NCI-H774 (cell line): ENCODE measurements at places on chromosomes 11 and 22.

DNA sequence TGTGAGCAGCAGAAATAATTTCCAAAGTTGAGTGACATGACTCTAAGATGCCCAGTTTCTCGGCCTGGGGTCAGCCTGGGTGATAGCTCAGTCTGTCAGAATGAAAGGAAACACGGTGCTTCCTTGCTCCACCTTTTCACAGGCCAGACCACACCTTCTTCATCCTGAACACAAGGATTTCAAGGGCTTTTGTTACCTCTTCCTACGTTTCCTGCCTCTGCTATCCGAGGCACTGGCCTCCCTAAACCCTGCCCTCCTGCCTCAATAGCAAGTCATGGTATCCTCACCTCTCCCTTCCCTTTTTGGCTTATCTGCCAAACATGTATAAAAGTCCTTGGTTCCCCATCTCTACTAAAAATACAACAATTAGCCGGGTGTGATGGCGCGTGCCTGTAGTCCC is 1.7 kb upstream of the OR51E1 start:
- no peak for DNase-seq

DNA sequence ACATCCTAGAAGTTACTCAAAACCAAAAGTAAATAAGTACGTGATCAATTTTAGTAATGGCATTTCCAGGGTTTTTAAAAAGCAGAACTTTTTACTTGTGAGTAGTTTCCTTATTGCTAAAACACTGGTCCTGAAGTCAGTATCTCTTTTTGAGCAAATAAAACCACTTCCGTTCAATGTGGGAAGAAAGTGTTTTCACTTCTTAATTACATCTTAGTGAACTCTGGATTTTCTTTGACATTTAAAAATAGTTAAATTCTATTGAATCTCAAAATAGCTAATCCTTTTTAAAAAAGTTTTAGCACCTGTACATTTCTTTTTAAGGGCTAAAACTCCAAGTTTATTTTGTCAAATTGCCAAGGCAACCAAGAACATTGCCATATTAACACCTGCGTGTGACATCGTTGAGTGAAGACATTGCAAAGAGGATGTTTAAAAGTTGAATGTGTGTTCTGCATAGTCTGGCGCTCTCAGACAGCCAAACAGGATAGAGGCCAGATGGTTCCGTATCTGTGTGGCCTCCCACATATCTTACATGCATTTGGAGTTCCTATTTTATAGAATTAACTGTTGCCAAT is 17.2 kb upstream of the OR5B21 start:
- DNase-seq, result no peak

GRCh38 chr11:80900265-80900664 is 1459.4 kb upstream of the TENM4 start:
- no peak for DNase-seq

- no peak for DNase-seq
Measured at GRCh38 chr11:16862726-16863125, 124.3 kb downstream of the C11orf58 start.

DNA sequence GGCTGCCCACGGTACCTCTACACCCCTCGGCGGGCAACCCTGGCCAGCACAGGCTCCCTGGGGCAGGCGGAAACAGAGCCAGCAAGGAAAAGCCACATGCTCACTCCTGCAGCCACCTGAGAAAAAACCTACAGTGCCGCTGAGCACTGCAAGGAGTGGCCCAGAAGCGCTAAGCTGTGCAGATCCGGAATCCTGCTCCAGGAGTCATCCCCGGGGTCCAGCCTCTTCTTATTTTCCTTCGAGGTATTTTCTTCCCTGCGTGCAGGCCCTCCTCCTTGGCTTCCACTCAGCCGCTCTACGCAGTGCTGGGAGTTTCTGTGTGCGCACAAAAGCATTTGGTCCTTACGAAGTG is 81.0 kb downstream of the TRMU start:
- no peak for DNase-seq

DNA sequence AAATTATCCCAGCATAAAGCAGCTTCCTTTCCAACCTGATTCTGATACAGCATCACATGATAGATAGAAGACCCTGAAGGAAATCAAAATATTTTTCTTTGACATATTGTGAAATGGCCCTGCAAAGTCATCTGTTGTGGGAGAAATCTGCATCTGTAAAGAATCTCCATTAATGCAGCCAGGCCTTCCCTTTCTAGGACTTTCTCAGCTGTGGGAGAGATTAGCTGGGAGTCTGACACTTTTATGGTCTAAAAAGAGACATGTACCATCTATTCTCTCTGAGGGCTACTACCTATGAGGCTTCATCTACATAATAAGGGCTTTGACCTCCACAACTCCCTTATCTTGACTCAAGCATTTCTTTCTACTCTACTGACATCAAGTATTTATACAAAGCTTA is 238.1 kb downstream of the SWAP70 start:
- DNase-seq, result no peak

GRCh38 chr11:63532117-63532516 is 4.5 kb upstream of the PLAAT4 start:
- no peak for DNase-seq
